ENCODE measurements at places on chromosomes 4 and X.

- DNase-seq: no peak
These were observed 86.3 kb downstream of the ZNF827 start for GRCh38 chr4:145852256-145852839.

- DNase-seq: no peak
These were observed 1819.5 kb upstream of the TENM3 start for GRCh38 chr4:180423712-180424057.

- no peak for DNase-seq
These were observed 482 bp upstream of the MBTPS2 start for GRCh38 chrX:21838937-21839333.

DNA sequence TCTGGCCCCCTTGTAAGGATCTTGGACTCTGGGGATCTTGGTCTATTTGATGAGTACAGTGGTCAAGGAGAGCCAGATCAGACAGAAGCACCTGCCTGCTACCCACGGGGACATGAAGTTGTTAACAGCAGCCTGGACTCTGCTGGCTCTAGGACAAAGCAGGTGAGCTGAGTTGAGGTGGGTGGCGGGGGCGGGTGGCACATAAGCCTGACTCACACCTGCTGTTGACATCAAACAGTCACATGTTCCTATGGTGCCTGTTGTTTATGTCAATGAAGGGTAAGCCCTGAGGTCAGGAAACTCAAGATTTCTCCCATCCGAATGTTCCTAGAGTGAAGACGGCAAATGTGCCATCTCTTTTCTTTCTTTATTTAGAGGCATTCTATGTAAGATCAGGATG is 50.1 kb upstream of the CLNK start:
- no peak for DNase-seq

DNA sequence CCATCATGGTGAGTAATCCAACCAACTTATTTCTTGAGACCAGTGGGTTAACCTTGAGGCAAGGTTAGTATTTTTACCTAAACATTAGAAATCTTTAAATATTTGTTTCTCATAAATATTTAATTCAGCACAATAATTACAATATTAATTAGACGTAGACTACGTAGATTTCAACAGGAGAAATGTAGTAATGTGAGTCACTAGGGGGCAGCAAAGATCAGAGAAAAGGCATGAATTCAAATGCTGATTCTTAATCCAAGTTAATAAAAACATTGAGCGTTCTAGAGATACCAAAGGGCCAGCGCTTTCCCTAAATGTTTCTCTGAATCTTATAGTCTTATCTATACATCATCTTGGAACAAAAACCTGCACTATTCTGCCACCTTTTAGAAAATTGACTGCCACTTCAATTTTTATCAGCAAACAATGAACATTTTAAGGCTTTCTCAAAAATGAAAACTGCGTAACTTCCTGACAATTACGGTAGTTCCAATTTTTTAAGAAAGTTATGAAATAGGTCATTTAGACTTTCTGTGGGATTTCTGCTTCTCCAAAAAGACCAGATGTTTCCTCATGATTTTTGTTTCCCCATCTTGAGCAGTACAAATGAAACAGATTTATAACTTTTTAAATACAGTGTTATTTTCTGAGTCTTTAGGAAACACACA is 180.7 kb downstream of the GASK1B start:
- DNase-seq: peak; percentile 57

GRCh38 chr4:98546910-98547594 is 111.4 kb downstream of the TSPAN5 start:
- DNase-seq: no peak

DNA sequence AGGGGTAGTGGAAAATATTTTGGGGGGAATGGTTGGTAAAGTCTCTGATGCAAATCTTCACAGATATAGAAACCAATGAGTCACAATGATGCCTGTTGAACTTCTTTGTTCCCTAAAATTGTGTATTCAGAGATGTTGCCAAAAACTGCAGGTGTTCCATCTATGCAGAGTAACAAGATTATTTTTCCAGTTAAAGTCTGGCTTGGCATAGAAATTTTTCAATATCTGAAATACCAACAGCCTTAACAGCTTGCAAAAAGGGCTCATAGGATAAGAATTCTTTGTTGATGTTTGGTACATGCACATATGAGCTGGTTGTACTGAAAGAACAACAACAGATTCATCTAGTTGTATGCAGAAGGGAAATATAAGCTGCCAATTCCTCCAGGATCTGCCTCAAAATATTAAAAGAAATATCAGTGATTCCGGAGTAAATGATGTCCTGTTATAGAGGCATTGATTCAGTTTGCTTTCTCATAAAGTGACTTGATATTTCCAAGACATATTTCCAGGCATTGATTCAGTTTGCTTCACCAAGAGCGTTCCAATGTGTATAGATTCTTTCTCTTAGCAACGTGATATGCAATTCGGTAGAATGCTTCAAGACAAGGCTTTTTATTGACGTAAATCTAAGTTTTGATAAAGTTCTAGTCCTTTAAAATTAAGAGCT is 564.4 kb downstream of the TMA16 start:
- no peak for DNase-seq

DNA sequence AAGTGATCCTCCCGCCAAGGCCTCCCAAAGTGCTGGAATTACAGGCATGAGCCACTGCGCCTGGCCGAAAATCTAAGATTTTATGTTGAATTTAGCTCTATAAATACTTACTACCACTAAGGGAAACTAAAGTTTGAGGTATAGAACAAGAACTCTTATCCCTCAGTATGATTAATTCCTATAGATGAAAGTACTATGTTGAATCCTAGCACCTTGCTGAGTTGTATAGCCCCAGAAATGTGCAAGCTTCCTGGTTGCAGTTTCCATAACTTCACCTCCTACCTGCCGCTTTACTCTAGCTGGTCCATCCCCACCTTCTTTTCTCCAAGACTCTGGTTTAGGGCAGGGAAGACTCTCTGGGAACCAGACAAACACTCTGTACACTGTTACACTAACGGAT is 11.8 kb upstream of the TSPAN5 start:
- no peak for DNase-seq

DNA sequence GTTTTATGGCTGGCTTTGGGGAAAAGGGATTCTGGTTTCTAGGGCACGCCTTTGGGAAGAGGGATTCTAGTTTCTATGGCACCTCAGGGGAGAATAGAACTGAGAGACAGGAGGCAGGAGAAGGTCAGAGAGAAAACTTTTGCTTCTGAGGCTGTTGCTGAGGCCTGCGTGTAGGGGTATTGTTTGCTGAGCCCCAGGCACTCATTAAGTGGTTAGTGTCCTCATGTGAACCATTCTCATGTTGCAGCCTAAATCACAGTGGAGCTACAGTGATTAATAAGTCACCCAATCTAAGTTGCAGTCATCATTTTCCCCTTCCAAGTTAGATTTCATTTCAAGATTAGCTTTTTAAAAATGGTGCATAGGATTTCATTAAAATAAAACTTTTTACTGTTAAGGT is 29.0 kb downstream of the VCX3A start:
- DNase-seq: no peak

DNA sequence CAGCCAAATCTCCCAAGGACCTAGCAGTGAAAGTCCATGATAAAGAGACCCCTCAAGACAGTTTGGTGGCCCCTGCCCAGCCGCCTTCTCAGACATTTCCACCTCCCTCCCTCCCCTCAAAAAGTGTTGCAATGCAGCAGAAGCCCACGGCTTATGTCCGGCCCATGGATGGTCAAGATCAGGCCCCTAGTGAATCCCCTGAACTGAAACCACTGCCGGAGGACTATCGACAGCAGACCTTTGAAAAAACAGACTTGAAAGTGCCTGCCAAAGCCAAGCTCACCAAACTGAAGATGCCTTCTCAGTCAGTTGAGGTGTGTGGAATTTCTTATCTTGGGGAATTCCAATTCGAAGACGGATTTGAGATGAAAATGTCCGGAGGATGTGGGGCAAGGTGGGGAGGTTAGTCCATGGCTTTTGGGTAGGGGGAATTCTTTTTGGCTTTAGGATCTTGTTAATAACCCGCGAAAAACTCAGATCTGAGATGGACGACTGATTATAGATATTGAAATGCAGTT is 112.5 kb downstream of the AFF1 start:
- no peak for DNase-seq

- no peak for DNase-seq
These were observed 547.0 kb upstream of the NDST4 start for GRCh38 chr4:115660465-115660864.

- DNase-seq: no peak
These were observed 6.4 kb downstream of the SCML2 start for GRCh38 chrX:18348047-18348446.

DNA sequence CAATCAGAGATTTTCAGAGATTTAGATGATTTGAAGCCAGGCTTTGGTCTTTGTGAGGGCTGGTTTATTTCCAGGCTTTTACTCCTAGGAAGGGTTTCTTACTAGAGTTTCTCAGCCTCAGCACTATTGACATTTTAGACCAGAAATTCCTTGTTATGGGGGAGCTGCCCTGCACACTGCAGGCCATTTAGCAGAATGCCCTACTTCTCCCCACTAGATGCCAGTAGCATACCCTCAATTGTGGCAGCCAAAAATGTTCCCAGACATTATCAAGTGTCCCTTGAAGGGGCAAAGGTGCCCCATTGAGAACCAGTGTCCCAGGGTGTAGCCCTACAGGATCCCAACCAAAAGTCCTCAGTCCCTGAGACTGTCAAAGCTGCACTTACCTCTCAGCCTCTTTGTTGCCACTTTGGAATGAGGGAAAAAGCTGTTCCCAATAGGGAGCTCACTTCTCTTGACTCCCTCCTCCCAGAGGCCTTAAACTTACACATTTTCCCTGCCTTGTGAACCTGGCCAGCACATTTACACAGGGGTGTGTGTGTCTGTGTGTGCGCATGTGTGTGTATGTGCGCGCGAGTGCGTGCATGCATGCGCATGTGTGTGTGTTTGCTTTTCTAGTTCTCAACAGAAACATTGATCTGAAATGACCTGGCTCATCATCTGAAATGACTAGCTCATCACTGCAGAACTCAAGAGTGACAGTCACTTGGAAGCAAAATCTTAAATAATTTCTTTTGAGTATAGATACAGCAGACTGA is 231.4 kb downstream of the QDPR start:
- DNase-seq: no peak

DNA sequence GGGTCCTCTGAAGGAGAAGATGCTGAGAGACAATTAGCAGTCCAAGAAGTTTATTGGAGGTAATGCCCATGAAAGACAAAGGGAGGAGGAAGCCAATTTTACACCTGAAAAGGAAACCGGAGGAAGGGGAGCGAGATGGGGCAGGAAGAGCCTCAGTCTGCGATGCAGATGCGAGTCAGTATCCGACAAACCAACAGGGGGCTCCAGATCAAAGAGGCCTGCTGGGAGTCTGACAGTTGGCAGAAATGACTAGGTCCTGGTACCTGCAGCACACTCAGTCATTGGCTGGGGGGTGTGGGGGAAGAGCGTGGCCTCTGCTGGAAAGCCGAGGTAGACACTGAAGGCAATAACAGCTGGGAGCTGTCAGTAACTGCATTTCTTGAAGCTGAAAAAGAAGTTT is 231.1 kb upstream of the CENPE start:
- no peak for DNase-seq

GRCh38 chrX:150007356-150007755 is 69.1 kb upstream of the EOLA2 start:
- no peak for DNase-seq

GRCh38 chrX:101409043-101409442 is 1.0 kb downstream of the HNRNPH2 start:
- DNase-seq: no peak

- DNase-seq: no peak
These were observed 10.5 kb downstream of the SEPTIN11 start for GRCh38 chr4:76960014-76960413.

DNA sequence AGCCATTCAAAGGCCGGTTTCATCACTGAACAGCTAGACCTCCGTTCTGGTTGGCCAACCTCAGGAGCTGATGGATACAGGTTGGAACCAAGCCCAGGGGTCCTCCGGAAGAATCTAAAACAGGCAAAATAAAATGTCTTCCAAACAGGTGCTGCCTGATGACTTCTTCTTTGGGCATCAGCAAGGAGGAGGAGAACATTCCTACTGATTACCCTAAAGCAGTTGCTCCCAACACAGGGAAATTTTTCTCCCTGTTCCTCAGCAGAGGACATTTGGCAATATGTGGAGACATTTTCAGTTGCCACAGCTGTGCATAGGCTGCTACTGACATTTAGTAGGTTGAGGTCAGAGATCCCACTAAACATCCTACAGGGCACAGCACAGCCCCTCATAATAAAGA is 319.3 kb upstream of the PPARGC1A start:
- DNase-seq: no peak

- no peak for DNase-seq
These were observed 41.9 kb downstream of the AFAP1 start for GRCh38 chr4:7897811-7898210.

GRCh38 chr4:64539234-64539849 is 130.1 kb upstream of the TECRL start:
- peak; percentile 4 for DNase-seq

DNA sequence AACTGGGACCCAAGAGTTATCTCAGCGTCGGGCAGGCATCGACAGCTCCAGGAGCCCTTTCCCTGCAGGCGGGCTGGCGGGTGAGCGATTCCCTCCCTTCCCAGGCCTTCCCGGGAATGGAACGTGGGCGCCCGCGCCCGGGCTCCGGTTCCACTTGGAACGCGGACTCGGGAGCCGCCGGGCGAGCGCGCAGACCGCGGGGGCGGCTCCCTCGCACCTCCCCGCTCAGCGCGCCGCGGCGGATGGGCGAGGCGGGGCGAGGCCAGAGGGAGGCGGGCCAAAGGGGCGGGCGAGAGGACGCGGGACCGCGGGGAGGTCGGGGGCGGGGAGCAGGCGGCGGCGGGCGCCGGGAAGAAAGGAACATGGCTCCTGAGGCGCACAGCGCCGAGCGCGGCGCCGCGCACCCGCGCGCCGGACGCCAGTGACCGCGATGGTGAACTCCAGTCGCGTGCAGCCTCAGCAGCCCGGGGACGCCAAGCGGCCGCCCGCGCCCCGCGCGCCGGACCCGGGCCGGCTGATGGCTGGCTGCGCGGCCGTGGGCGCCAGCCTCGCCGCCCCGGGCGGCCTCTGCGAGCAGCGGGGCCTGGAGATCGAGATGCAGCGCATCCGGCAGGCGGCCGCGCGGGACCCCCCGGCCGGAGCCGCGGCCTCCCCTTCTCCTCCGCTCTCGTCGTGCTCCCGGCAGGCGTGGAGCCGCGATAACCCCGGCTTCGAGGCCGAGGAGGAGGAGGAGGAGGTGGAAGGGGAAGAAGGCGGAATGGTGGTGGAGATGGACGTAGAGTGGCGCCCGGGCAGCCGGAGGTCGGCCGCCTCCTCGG is at the start of gene PKD2:
TSS of gene PKD2 (plus strand) at position 332 of the 818 bp plus-strand sequence. CDS start at position 431, 99 bp downstream.
- no peak for DNase-seq
